ENCODE measurements at places on chromosomes 13 and 19.
A peak's percentile ranks its signal among the peaks of the same experiment; 100 is the strongest.

- DNase-seq = no peak
Measured at GRCh38 chr13:98961503-98962105, 16.3 kb downstream of the DOCK9 start.

GRCh38 chr13:100552755-100553154, 35.8 kb downstream of the GGACT start:
- no peak for DNase-seq

DNA sequence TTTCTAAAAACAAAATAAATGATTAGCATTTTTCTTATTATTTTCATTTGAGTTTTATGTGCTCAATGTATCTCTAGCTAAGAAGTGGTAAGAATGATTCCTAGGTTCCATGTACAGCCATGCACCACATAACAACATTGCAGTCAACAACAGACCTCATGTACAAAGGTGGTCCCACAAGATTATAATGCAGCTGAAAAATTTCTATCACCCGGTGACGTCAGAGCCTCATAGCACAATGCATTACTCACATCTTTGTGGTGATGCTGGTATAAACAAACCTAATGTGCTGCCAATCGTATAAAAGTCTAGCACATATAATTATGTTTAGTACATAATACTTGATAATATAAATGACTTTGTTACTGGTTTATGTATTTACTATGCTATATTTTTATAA, 120.5 kb downstream of the SLC7A1 start:
- DNase-seq = no peak

DNA sequence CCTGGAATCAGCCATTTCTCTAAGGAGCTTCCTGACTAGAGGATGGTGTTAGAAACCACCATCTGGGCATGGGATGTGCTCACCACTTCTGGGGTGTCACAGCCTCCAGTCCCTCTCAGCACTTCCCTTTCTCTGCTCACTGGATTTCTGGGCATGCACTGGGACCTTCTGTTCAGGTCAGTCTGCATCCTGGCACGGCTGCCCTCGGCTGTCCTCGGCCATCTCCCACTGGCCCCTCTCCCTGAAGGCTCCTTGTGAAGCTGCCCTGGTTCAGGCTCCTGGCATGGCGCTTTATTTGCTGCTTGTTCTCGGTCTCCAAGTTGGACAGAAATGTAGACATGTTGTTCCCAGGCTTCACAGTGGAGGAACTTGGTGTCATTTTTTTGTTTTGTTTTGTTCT, 60.0 kb downstream of the TEX29 start:
- no peak for DNase-seq

GRCh38 chr13:32001154-32001768, 30.3 kb upstream of the FRY start:
- DNase-seq = no peak

GRCh38 chr19:7636691-7637373, at the start of gene STXBP2:
Gene STXBP2, plus strand, starts transcription at chr19:7637110. Its CDS starts 40 bp downstream, at chr19:7637150.
- DNase-seq = peak; percentile 40

DNA sequence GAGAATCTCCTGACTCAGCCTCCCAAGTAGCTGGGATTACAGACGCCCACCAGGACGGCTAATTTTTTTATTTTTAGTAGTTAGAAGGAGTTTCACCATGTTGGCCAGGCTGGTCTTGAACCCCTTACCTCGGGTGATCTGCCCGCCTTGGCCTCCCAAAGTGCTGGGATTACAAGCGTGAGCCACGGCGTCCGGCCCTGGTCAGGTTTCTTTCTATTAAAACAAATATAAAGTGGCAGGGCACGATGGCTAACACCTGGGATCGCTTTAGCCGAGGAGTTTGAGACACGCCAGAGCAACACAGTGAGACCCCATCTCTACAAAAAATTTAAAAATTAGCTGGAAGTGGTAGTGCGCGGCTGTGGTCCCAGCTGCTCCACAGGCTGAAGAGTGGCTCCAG, 1.5 kb upstream of the MED25 start:
- no peak for DNase-seq

DNA sequence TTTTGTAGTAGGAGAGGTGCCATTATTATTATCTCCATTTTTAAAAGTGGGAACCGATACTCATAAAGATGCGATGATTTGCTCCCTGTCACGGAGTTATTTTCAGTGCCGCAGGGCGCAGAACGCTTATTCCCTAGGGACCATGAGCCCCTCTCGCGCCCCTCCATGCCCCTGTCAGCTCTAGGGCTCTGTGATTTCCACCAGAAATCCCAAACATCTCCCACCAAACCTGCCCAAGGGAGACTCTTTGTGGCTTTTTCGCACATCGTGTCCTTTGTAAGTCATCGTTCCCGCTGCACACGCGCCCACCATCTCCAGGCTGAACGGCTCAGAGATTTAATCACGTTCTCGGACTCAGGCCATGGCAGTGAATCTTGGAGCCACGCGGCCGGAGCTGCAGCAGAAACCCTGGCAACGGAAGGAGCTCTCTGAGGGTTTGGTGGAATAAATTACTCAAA, 105.1 kb downstream of the DNAJC15 start:
- no peak for DNase-seq

DNA sequence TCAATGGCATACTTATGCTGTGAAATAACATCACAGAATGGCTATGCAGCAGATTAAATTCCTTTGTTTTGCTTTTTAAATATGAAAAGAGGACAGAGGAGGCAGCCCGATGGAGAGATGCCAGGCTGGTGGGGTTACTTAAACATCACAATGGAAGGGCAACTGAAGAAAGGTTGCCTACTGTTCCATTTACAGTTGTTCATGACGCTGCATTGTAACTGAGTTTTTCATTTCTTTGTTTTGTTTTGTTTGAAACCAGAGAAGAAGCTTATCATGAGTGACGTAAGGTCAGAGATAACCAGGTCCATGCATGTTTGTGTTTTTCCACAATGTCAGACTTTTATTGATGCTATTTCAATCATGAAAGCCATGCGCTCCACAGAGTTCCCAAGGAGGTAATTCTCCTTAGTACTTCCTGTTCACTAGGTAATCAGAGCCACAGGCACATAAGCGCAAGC, 273.8 kb downstream of the LHFPL6 start:
- DNase-seq = no peak

DNA sequence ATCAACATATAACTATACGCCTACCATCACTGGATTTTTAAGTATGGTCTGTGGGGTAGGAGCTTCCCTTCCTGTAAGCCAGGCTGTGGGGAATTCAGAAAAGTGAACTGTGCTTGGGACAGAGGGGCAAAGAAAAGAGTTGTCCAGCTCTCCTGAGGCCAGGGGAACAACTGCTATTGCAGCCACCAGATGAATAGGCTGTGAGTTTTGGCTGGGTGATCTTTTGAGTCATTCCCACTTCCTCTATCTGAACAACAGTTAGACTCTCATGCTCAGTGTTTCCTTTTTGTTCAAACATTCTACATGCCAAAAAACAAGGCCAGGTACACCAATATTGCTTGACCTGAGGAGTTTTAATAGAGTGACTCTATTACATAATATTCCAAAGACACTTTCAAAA, 426.2 kb upstream of the DACH1 start:
- DNase-seq = no peak

Data from esophagus squamous epithelium (tissue), 5 donors.